ENCODE measurements at places on chromosomes 3 and 15.

DNA sequence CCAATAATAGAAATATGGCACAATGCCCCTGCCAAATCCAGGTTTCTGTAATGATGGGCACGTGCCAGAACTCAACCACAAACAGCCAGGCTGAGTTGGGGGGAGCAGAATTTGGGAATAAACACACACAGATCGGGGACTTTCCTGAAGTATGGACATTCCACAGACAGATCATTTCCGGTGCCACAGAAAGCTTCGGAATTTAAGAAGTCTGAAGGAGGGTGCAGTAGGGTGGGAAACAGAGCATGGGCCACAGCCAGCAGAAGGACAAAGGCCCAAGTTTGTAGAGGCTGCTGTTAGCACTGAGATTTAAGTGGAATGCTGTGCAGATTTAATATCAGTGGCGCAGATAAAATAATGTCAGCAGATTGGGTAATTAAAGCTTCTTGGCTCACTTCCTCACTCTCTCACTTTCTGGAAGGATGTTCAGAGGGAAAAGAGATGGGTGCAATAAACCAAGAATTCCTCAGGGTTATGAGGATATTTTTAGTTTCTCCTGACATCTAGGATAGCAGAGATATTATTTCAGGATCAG is 67.4 kb downstream of the MYLK start:
- DNase-seq: no peak

GRCh38 chr3:102092617-102093466 is 243.5 kb downstream of the NFKBIZ start:
- no peak for DNase-seq

DNA sequence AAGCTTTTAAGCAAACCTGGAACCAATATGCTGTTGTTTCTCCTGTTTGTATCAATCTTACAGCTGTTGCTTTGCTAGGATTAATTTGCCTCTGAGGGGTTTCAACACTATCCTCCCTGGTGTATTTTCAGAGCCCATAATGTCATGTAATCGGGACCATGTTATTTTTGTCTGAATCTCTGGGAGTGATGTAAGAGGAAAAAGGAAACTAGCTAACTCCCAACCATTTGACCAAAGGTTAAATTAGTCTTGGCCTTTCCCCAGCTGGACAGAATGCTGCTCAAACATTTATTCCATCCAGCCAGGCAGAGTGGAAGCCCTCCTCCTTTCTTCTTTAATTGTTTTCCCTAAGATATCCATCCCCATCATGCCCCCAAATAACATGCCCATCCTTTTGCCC is 142.2 kb downstream of the ALDH1A2 start:
- no peak for DNase-seq

GRCh38 chr3:178263236-178263916 is 272.9 kb upstream of the KCNMB2 start:
- DNase-seq: no peak

DNA sequence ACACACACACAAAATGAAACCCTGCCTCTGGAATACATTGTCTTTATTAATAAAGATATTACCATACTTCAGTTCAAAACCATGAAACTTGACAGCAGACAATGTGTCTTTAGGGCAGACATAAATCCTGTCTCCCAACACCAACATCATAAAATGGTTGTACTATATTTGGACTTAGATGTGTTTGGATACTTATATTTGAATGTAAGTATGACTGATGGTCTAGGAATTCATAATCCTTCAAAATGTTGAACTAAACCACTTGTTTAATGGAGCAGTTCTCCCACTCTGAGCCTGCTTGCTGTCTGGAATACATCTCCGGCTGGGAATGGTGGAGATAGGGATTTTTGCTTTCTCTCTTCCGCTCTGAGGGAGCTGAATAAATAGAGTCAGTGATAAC is 10.6 kb downstream of the FBN1 start:
- DNase-seq: no peak

DNA sequence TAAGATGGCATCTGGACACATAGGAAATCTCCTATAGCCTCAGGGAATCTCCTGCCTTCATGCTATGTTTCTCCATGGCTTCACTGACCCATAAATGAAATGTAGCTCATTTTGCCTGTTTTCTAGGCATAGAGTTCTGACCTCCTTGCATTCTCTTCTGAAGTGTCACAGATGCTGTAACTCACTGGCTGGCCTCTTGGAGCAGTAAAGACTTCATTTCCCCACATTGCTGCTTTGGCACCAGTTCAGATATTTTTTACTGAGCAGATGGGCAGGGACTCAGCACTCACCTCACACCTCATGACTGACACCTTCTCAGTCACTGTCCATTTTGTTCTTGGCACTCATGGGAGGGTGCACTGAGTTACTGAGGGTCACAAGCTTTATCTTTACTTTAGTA is 286.7 kb upstream of the TGFBR2 start:
- DNase-seq: no peak

DNA sequence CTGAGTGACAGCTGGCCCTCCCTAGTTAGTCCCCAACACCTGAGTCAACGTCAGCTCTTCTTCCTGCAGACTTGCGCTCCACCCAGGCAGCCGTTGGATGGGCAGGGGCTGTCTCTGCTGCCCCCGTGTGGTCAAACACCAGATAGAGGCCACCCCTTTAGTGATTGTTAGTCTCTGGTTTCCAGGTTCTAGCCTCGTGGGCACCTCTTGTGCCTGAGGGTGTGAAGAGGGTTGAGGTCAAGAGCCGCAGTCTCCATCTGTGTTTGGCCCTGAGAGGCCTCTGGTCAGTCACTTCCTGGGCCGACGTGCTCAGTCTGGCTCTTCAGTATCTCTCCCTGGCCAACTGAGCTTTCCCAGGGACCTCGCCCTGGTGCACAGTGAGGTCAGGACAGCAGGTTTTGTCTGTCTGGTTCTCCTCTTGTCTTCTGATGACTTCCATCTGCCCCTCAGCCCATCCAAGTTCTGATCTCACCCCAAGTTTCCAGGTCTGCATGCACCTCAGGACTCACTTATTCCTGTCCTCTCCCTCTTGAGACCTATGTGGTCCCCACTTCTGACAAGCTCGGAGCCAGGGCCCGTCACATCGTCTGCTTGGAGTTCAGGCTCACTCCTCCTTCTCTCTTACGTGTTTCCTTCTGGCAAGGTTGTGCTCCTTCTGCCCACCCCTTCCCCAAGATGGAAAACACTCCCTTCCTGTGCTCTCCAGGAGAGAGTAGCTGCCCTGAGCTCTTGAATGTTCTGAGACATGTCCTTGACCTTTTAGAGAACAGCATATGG is 20.9 kb downstream of the CD276 start:
- DNase-seq: no peak

DNA sequence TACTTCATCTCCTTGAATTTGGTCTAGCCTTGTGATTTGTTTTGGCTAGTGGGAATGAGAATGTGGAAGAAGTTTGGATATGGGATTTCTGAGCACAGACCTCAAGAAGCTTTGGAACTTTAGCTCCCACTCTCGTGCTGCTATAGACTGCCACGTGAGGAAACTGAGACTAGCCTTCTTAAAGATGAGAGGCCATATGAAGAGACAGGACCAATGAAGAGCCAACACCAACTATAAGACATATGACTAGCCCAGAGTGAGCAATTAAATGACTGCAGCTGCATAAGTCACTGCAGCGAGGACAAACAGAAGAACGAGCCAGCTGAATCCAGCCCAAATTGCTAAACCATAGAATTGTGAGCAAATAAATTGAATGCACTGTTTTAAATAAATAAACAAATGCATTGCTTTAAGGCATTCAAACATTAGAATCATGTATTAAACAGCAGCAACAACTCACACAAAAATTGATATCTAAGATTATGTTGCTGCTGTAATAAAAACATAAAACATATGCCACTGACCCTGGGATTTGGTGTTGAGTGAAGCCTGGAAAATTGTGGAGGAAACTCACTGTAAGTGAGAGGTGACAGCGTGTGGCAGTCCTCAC is 15.7 kb upstream of the CNTN4 start:
- DNase-seq: no peak

DNA sequence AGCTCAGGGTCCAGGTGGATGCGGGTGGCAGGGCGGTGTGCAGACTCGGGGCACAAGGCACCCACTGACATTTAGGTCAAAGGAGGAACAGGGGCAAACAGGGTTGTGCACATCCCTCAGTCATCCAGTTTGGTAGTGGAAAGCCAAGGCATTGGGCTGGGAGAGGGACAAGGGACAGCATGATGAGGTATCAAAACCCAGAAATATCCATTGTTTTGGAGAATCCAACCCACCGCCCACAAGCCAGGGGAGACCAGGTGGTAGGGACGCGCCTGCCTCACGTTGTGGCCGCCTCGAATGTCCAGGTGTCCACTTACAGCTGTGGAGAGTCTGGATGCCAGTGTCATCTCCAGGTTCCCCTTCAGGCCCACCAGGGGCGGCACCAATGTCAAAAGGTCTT is 33.3 kb downstream of the SLC41A3 start:
- no peak for DNase-seq

DNA sequence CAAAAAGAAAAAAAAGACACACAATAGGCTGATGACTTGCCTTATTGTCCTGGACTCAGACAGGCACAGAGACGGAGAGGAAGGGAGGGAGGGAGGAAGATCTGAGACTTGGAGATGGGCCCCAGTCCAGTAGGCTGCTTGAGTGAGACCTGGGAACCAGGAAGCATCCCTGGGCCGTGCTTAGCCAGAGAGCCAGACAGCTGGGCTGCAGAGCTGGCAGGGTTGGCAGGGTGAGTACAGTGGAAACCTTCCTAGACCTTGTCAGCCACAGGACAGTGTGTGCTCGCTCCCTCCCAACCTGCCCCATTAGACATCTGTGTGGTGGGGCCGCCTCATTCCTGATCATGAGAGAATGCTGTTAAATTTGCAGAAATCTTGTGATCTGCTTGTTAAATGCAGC is 107.9 kb upstream of the ALDH1A3 start:
- DNase-seq: no peak

- DNase-seq: no peak
These were observed 11.1 kb upstream of the THUMPD3 start for GRCh38 chr3:9351709-9352126.

DNA sequence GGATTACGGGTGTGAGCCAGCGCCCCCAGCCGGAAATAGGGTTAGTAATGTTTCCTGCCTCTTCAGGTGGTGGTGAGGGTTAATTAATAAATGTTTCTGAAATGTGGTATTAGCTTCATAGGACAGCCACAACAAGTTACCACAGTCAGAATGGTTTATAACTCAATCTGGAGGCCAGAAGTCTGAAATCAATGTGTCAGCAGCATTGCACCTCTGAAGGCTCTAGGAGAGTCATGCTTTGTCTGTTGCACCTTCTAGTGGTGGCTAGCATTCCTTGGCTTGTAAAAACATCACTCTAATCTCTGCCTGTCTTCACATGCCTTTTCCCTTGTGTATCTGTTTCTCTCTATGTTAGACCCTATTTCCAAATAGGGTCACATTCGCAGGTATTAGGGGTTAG is 7.8 kb upstream of the RPSA start:
- no peak for DNase-seq

DNA sequence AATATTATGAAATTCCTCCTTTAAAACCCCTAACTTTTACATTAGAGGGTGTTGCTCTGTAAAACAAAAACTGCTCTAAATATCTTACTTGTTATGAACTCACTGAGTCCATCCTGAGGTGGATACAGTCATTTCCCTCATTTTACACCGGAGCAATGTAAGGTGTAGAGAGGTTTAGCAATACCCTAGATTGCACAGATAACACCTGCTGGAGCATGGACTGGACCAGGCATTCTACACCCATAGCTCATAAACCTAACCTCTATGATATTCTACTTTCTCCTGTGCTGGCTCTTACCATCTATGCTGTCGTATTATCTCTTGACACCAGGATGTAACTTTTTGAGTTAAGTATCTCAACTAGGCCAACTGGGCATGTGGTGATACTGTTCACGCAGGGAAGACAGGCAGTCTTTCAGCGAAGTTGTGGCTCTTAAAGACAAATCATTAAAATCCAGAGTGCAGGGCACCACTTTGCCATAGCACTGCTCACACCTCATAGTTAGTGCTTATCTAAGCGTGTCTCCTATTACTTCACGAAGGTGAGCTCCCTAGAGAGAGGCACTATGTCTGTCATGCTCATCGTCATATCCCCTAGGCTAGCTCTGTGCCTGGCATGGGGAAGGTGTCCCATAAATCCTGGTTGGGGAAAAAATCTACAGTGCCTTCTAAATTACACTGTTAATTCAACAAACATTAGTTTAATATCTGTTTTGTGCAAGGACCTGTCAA is 100.1 kb upstream of the SLC2A2 start:
- no peak for DNase-seq

GRCh38 chr15:73522011-73522410 is 79.0 kb downstream of the REC114 start:
- no peak for DNase-seq

- DNase-seq: no peak
These were observed 429 bp downstream of the PARP9 start for GRCh38 chr3:122563717-122564025.

Data from putamen (tissue), 1 donor.